ENCODE measurements at places on chromosomes 5 and 9.

DNA sequence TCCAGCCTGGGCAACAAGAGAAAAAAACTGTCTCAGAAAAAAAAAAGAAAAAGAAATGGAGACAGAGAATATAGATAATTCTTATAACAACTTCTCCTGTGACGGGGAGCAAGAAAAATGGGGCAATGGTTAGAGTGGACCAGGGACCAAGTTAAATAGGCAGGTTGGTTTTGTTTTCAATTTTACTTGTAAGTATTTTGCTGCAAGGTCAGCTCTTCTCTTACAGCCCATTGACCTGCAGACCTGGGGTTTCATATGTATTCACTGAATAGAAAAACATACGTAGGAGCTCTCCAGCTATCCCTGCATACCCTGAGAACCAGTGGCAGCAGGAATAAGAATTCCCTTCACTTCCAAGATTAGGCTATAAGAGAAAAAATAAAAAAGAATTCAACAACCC is 29.2 kb upstream of the IL13 start:
- no peak for DNase-seq

DNA sequence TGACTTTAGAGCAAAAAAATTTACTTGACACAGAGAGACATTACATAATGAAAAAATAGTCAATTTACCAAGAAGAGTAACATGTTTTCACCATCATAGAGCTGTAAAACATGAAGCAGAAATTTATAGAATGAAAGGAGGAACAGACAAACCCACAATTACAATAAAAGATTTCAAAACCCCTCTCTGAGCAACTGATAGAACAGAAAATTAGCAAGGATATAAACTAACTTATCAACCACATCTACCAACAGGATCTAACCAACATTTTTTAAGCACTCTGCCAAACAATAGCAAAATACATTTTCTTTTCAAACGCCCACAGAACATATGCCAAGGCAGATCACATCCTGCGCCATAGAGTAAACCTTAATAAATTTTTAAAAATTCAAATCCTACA is 17.9 kb downstream of the SLCO4C1 start:
- no peak for DNase-seq

GRCh38 chr5:139657363-139658321 is 9.5 kb downstream of the CXXC5 start:
- DNase-seq = no peak

DNA sequence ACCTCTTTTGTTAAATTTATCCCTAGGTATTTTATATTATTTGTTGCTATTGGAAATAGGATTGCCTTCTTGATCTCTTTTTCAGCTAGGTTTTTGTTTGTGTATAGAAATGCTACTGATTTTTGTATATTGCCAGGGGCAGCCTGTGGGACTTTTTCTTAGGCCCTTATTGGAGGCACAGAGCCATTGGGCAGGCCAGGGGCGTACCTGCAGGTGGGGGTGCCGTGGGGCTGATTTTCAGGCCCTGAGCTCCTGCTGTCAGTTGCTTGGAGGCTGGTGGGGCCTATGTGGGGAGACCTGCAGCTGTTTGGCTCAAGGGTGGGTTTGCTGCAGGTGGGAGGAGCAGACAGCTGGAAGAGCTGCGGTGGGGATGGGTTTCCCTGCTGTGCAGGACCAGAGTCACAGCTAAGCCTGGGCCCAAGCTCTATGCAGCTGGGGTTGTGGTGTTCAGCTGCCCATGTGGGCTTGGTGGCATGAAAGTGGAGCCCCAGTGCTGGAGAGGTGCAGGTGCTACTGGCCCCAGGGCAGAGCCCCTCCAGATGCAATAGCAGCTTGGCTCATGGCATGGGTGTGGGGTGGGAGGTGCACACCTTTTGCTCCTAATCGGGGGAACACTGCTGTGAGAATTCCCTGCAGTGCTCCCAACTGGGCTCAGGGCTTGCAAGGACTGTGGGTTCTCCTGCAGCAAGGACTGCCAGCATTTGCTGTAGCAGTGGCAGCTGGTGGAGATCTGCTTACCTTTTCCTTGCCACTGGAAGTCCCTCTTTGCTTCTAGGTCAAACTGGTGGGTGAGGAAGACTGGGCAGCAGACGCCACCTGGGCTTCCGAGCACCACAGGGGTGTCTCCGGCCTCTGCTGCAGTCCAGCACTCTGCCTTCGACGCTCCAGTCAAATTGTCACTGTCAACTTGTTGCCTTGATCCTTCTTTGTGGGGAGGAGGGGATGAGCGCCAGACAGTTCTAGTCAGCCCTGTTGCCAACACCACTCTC is 7.6 kb upstream of the CLPTM1L start:
- DNase-seq = no peak

- DNase-seq = no peak
Observed at GRCh38 chr5:62011089-62011664, 294.8 kb upstream of the KIF2A start.

DNA sequence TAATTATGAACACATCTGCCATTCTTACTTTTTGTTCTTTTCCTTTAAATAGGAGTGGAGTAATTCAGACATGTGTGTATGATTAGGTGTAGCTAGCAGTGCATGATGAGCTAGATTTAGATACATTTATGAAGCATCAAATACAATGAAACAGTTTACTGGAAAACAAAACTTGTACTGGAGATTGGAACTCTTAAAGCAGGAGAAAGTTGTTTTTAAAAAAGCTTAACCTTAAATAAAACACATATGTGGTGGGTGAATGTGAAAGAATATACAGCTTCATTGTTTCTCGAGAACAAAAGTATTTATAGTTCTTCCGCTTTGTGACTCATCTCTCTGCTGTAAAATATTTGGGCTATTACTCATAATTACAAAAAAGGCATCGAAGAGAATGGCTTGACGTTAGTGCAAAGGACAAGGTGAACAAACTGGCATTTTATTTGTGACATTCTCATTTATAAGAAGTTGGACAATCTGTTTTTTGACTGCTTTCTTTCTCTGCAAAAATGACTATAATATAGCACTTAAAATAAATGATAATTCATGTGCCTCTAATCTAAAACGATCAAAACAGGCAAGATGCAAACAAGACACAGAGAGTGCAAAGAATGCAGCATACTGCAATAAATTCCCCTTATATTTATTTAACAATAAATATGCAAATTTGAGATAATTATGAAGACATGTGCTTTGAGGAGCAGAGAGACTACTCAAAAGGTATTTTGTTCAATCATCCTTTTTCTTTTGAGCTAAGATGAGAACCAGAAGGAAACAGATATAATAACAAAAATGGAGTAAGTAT is 478.8 kb downstream of the CETN3 start:
- DNase-seq = no peak

DNA sequence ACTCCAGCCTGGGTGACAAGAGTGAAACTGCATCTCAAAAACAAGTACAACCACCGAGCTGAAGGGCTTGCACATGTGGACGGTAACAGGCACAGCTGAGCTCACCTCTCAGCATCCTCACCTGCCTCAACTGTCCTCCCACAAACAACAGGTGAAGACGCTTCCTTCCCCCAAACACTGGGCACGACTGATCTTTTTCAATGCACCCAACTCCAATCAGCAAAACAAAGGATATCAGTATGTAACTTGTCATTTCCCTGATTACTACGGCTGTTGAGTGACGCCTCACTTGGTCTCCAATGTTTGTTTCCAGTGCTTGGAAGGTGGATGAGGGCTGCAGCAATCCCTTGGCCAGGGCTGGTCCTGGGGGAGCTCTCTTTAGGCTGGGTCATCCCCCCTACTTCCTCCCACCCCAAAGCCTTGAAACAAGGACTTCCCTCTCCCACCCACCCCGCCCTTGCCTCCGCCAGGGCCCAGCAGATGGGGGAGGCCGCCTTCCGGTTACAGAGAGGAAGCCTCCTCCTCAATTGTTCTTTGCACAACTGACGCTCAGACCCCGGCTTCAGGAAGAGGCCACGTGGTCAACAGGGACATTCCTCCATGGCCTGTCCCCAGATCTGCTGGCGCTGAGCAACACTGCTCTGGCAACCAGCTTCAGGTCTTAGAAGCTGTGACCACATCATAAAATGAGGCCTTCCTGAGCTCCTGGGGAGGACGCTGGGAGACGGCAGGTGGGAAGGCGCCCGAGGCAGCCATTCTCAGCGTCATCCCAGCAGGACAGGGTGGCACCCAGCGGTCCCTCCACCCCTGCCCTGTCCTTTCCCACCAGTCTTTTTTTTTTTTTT is 5.9 kb downstream of the FAM78A start:
- peak; percentile 89 for DNase-seq

DNA sequence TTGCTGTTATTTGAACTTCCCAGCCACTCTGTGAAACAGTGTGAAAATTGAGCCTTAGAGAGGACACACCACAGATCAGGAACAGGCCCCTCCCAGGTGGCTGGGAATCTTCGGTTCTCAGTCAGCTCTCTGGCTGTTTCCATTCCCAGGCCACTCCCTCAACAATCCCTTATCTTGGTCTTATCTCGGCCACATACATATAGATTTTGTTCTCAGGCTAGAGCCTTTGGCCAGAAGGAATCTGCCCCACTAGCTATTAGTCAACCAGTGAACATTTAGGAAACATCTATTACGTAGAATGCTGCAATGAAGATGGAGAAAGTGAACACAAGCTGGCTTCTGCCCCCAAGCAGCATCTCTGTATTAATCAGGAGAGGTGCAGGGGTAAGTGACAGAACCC is 21.0 kb upstream of the WWC1 start:
- DNase-seq = no peak

- DNase-seq = no peak
Observed at GRCh38 chr9:132846109-132846917, 31.8 kb downstream of the AK8 start.

GRCh38 chr9:81984928-81985327 is 3.6 kb upstream of the SPATA31D1 start:
- DNase-seq = no peak

Data from testis (tissue), 5 donors.